ENCODE measurements at places on chromosomes 2 and 18.
A peak's percentile ranks its signal among the peaks of the same experiment; 100 is the strongest.

GRCh38 chr2:23588508-23589201 is 203.7 kb downstream of the KLHL29 start:
- DNase-seq, result no peak

GRCh38 chr2:46098621-46099062 is 198.6 kb upstream of the EPAS1 start:
- DNase-seq, result no peak

DNA sequence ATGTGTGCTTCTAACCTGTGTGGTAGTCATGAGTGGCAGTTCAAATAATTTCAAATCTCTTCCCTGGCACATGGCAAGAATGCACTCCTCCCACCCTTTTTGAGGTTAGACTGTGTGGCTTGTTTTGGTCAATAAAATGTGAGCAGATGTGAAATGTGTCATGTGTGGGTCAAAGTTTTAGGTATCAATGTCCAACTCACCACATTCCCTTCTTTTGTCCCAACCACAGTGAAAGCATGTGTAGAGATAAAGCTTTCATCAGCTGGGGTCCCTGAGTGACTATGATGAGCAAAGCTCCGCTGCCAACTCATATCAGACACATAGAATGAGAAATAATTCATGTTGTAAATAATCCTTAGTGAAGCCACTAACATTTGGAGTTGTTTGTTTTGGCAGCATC is 118.2 kb downstream of the PAX3 start:
- DNase-seq, result no peak

DNA sequence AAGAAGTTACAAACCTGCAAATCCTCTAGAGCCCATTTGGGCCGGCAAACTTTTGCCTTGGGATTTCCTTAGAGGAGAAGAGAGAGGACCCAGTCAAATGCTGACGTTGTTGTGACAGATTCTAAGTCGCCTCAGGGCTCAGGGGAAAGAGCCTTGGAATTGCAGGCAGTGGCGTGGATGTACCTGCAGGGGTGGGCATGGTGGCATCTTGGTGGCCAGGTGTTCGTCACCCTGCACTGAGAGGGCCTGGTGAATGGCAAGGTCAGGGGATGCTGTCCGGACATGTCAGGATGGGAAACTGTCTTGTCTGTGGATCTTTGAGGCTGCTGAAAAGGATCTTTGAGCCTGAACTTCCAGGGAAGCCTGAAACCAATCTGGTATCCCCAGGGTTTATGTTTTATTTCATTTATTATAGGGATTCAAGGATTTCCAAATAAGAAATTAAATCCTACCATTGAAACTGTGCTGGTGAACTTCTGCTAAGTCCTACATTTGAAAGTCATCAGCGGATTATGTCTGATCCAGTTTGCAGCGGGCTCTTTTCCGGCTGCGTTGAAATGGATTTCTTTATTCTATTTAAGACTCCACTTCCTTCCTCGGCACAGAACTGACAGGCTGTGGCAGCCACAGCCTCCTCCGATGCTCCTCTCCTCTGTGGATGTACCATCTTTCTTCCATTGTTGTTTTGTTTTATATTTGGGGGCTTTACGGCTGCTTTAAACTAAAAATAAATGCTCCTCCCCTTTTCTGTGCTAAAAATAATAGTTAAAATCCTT is 207.6 kb downstream of the AGAP1 start:
- DNase-seq, result no peak

GRCh38 chr2:189426886-189427285 is 14.4 kb upstream of the WDR75 start:
- DNase-seq, result no peak

- no peak for DNase-seq
Measured at GRCh38 chr2:230412371-230412711, 3.7 kb upstream of the SP100 start.

DNA sequence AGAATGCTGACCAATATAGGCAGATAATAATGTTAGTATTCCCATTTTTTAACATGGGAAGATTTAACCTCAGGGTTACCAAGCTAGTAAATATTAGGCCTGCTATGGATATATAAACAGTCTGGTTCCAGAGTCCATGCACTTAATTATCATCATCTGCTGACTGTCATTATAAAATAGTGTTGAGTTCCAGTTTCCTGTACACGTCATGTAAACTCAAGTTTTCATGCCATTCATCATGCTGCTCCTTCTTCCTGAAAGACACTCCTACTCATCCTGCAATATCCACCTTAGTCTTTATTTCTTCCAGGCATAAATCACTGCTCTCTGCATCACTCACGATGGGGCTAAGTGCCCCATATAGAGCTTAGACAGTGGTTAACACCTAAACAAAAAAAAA is 420.8 kb upstream of the SPHKAP start:
- no peak for DNase-seq

- no peak for DNase-seq
Measured at GRCh38 chr2:42170619-42171395, 1.7 kb downstream of the EML4 start.

- no peak for DNase-seq
Measured at GRCh38 chr2:159209341-159210306, 76.9 kb downstream of the WDSUB1 start.

DNA sequence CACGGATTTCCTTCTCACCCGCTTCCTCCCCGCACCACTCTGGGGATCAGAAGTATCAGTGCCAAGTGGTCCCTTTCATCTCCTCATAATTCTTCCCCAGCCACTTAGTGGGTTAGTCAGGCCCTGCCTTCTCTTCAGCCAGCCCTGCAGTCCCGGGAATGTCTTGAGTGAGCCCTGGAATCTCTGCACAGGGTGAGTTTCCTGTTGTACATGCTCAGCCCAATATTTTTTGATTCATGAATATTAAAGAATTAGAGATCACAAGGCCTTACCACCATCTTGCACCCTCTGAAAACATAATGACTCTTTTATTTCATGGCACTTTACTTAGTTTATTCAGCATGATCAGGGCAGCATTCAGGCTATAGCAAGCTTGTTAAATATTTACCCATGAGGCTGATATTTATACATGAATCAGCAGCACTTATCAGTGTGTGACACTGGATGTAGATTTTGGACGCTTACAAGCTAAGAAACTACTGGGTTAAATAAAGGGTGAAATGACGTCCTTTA is 159.4 kb upstream of the FOSL2 start:
- no peak for DNase-seq

DNA sequence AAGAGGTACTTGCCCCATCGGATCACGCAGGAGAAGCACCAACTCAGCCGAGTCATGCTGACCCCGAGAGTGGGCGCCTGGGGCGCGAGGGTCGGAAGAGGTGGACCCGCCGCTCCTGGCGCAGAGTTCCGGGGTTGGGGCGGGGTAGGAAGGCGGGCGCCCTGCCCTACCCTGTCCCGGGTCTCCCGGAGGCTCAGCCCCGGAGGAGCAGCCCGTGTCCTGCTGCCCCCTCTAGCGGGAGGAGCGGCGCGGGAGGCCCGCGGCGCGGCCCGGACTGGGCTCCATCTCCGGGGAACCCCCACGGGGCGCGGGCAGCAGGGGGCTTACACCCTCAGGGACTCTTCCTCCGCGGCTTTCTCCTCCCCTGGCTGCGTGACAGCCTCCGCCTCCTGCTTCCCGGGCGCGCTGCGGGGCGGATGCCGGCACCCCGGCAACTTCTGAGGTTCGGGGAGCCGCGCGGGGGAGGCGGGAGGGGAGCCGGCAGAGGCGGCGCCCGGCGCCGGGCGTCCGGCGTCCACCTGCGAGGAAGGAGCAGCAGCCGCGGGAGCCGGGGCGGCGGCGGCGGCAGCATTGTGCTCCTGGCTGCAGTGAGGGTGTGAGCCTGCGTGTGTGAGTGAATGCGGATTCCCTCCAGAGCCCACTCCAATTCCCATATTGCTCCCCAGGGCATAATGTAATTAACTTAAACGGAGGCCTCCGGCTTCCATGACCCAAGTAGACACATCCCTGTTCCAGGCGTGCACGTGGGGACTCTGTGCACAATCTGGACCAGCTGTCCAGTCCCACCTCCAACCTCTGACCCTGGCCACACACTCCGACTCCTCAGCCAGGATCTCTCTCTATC is 7.6 kb upstream of the TNS1 start:
- peak; percentile 29 for DNase-seq

- no peak for DNase-seq
Measured at GRCh38 chr2:21930226-21930625, 806.5 kb downstream of the TDRD15 start.

DNA sequence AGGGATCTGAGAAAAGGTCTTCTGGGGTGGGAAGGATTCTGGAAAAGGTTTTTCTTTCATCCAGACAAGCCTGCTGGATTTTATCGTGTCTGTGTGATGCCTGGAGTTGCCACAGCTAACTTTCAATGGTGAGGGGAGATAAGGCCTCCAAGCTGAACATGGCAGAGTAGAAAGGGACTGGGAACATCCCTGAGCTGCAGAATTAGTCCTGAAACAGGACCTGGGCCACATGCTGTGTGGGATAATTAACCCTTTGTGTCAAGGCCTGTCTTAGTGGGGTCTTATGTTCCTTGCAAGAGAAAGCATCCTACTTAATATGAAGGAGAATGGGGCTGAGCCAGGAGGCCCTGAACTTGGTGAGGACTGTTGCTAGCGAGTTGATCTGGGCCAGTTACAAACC is 66.4 kb downstream of the VSNL1 start:
- no peak for DNase-seq

DNA sequence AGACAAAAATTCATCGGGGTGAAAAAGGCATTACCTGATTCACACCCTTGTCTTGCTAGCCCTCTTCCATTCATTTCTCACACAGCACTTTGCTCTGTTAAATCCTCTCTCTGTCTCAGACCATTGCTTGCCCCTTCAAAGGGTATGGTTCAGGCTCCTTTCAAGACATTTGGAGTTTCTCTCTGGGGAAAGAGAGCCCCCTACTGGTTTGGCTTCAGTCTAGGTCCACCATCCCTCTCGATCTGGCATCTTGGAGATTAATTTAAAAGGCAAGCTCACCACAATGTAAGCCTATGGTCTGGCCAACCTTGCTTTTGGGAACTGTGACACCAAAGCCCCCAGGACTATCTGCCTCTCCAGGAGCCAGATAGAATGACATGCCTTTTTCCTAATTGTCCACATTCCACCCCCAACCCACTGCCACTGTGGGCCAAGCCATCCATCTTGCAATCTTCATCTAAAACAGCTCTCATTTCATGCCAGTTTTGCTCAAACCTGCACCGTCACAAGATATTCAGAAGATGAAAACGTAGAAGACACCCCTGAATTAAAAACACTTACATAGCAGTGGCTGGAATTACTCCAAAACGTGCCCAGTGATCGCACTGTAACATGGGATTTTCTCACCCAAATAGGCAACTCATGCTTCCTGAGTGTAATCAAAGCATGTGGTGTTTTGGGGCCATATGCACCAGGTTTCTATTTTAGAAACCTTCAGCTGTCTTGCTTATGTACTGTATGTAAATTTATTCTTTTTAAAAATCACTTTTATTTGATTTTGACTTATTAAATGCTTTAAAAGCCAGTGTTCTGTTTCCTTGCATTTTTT is 93.9 kb downstream of the FARSB start:
- no peak for DNase-seq

GRCh38 chr2:214244847-214245246 is 166.0 kb upstream of the VWC2L start:
- DNase-seq, result no peak

GRCh38 chr18:69882965-69883668 is 64.6 kb downstream of the CD226 start:
- DNase-seq, result no peak

- no peak for DNase-seq
Measured at GRCh38 chr2:181318504-181319280, 138.5 kb upstream of the ITGA4 start.

DNA sequence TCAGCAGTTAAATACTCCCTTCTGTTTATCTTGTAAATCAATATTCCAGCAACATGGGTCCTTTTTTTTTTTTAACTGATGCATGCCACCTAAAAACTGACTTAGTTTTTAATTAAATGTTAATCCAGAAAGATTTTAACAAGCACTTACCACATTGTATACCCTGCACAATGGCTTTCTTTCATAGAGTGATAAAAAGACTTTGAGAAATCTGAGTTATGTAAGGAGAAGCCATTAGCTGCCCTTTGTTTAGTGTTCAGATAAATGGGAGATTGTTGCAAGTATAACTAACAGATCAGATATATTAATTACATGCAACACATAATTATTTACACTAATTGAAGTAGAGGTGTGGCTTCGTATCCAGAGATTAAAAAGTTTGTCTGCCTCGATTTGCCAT is 22.7 kb upstream of the NFATC1 start:
- DNase-seq, result no peak

DNA sequence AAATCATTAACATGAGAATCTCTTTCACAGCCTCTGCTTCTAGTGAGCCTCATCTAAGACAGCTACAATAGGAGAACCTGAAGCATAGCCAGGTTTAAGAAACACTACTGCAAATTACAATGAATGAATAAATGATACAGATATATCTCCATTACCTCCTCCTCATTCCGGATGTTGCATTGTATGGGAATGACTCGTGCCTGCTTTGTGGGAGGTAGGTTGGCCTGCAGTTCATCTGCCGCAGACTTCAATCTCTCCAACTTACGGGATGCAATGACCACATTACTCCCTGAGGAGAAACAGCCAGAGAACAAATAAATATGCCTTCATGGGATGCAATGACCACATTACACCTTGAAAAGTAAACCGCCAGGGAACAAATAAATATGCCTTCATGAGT is 15.4 kb downstream of the PECR start:
- DNase-seq, result no peak

- no peak for DNase-seq
Measured at GRCh38 chr2:203175371-203175770, 63.4 kb upstream of the CYP20A1 start.

DNA sequence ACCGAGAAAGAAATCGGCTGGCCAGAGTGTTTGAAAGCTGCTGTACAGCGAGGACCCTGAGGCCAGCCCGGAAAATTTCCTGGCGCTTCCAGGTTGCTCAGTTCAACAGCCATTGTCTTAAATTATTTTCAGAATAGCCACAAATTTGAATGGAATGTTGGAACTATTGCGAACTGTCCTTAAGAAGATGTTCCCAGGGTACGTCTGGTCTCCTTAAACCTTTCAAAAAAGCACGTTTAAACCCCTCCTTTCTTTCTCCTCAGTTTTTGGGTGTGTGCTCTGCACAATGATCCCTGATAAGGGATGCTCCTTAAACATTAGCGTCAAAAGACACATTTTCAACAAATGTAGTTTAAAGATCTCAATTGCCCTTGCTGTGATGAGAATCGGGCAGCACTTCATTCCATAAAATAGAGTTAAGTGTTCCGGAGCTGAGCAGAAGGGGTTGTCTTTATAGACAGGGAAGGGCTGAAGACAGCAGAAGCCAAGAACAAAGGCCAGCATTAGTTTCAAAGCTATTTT is 14.5 kb upstream of the LPIN2 start:
- no peak for DNase-seq

GRCh38 chr2:79011496-79011895 is 14.0 kb upstream of the REG3G start:
- no peak for DNase-seq

DNA sequence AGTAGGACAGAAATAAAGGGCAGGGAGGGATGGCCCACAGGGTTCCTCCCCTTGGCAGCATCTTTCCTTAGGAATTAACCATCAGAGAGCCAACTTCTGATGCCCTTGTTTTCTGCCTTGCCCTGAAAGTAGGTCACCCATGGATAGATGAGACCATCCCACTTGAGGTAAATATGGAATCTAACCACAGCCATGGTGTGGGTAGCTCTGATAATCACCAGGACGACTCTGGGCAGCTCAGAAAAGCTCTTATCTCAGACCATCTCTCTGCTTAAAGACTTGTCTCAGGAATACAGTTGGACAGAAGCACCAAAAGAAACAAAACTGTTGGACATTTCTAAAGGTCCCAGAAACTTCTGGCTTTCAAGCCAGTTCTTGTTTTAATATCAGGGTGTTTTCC is 101.4 kb upstream of the CELF4 start:
- DNase-seq, result no peak

GRCh38 chr18:56661360-56662062 is 10.4 kb downstream of the WDR7 start:
- DNase-seq, result no peak

All from stimulated activated CD4-positive, alpha-beta T cell treated with anti-CD3 and anti-CD28 coated beads, Interleukin-4, amount 100 ng/mL, for 4 hours (primary cell).